ENCODE measurements at places on chromosomes 16 and 17. TPM values are rescaled to one million over a fixed set of nuclear protein-coding genes. Genes with fewer than 3 reads are reported as not detected.

DNA sequence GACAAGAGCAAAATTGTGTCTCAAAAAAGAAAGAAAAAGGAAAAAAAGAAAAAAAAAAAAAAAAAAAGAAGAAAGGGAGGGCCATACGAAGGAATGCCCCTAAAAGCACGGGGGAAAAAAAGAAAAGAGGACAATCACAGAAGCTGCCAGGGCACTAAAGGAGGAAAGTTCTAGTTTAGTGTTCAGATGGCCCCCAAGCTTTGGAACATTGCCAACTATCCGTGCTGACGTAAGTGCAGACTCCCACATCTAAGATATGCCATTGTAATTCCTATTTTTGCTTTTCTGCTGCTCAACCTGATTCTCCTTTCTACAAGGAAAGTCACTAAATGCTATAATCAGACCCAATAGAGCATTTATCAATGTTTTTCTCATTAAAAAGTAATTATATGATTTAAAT, 842.1 kb downstream of the KCNJ2 start:
- H3K27me3 ChIP-seq = no peaks in the 10 kb centered on the region
- H3K27ac ChIP-seq = no peak overlapping the region
- no peaks in the 10 kb centered on the region for H3K4me1 ChIP-seq
- no peaks in the 10 kb centered on the region for H3K36me3 ChIP-seq

GRCh38 chr17:62761884-62762283, 46.2 kb downstream of the MARCHF10 start:
- no peak overlapping the region for H3K27ac ChIP-seq
- no peaks in the 10 kb centered on the region for H3K4me1 ChIP-seq
- H3K4me3 ChIP-seq = no peak overlapping the region
- no peak for DNase-seq

DNA sequence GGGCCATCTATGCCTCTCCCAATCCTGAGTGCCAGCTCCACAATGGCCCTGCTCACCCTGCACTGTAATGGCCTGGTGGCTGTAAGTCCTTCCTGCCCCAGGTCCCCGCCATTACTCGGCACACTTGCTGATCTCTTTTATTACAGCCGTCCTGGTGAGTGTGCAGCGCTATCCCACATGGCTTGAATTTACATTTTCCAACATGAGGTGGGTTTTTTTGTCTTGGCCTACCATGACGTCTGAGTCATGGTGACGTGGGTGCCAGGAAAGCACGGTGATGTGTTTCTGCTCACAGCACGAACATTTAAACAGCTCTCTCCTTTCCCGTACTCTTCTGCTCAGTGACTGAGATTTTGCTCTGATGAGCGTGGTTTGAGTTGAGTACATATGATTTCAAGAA, 55.2 kb upstream of the FOXF1 start:
- H3K4me3 ChIP-seq = no peak overlapping the region
- H3K27ac ChIP-seq = no peak overlapping the region
- no peaks in the 10 kb centered on the region for H3K4me1 ChIP-seq
- no peak for DNase-seq
- H3K27me3 ChIP-seq = peaks cover 63% of the 10 kb centered on the region
- no peaks in the 10 kb centered on the region for H3K36me3 ChIP-seq

Gene SEPTIN1
- 3.4 TPM for total RNA-seq

Gene DCAF7
- total RNA-seq = 144 TPM

DNA sequence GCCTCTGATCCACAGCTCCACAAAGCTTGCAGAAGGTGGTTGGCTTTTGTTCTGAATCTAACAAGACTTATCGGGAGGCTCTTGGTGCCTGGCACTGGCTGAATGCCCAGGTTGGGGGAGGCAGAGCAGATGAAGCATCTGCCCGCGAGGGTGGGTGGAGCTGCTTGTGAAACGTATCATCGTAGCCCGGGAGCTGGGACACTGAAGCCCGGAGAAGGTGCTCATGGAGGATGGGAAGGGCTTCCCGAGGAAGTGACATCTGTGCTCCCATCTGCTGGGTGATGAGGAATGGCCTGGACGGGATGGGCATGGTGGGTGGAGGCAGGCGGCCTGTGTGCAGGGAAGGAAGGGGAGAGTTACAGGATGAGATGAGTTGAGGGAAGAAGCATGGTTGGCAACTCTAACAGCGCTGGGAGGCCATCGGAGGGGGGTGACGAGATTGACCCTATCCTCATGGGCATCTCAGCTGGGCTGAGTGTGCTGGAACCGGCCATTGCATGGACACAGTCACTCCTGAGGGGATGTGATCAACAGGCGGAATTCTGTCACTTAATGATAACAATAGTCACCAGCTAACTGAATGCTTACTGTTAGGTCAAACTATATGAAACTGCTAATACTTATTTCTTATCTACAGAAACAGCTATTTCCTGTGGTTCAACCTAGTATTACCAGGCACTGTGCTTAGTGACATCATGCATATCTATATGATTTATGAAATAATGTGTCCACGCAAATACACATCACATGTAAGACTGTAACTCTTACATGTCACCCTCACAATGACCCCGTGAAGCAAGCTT, 102.7 kb downstream of the ABCC6 start:
- no peak for DNase-seq
- H3K27ac ChIP-seq = no peak overlapping the region
- no peaks in the 10 kb centered on the region for H3K27me3 ChIP-seq
- no peaks in the 10 kb centered on the region for H3K4me1 ChIP-seq
- H3K36me3 ChIP-seq = peaks cover 63% of the 10 kb centered on the region
- H3K4me3 ChIP-seq = no peak overlapping the region
